ENCODE measurements at places on chromosomes 3 and 15.

GRCh38 chr15:89812847-89813320 lies 1.8 kb downstream of the ANPEP start:
- DNase-seq, result no peak

- DNase-seq, result no peak
Observed at GRCh38 chr3:195065142-195065863, 205.7 kb downstream of the XXYLT1 start.

DNA sequence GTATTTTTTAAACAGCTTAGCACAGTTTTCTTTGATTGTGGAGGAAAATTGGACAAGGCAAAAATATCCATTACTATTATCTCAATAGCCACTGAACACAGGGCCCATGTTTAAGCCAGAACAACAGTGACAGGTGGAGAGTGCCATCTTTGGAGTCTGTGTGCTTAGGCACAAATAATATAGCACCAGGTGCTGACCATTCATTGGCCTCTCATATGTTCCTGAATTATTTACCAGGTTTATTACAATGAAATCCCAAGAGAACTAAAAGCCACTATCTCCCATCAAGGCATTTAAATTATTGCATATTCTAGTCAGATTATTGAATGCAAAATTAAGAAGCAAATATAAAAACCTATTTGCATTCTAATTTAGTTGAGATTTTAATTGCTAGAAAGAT lies 39.6 kb downstream of the GPR156 start:
- DNase-seq, result no peak

GRCh38 chr15:78625606-78626280 lies 4.9 kb upstream of the CHRNA3 start:
- DNase-seq, result peak; percentile 17

- DNase-seq, result no peak
Observed at GRCh38 chr3:144687862-144688261, 716.2 kb downstream of the DIPK2A start.
